ENCODE measurements at places on chromosomes 16 and 17. TPM values are rescaled to one million over a fixed set of nuclear protein-coding genes. Genes with fewer than 3 reads are reported as not detected.

DNA sequence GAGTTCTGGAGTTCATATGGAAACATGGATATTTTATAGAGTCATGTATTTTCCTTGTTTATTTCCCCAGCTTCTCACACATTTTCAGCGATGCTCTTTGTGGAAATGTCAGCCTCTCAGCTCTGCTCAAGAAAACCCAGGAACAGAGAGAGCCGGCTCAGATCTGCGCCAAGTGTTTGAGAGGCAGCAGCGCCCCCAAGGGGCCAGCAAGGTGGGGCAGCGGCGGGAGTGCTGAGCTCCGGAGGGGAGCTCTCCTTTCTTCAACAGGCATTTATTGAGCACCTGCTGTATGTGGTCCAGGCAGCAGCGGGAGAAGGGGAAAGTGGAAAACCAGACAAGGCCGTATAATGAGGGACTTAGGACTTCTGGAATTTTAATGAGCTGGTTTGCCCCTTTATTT lies 421.1 kb upstream of the C16orf82 start:
- H3K36me3 ChIP-seq: no peaks in the 10 kb centered on the region
- no peak overlapping the region for H3K4me3 ChIP-seq
- no peaks in the 10 kb centered on the region for H3K27me3 ChIP-seq
- no peaks in the 10 kb centered on the region for H3K4me1 ChIP-seq
- no peak overlapping the region for H3K27ac ChIP-seq

GRCh38 chr17:76198702-76199101 lies 41.6 kb downstream of the RNF157 start:
- H3K4me3 ChIP-seq: peak overlapping the region; percentile 52
- H3K27me3 ChIP-seq: no peaks in the 10 kb centered on the region
- H3K27ac ChIP-seq: peak overlapping the region; percentile 95

GRCh38 chr17:18246880-18247612 lies 11.5 kb downstream of the FLII start:
- no peak for DNase-seq
- H3K36me3 ChIP-seq: peaks cover 9% of the 10 kb centered on the region
- peak overlapping the region; percentile 34 for H3K27ac ChIP-seq
- peaks cover 5% of the 10 kb centered on the region for H3K4me1 ChIP-seq
- H3K4me3 ChIP-seq: no peak overlapping the region

DNA sequence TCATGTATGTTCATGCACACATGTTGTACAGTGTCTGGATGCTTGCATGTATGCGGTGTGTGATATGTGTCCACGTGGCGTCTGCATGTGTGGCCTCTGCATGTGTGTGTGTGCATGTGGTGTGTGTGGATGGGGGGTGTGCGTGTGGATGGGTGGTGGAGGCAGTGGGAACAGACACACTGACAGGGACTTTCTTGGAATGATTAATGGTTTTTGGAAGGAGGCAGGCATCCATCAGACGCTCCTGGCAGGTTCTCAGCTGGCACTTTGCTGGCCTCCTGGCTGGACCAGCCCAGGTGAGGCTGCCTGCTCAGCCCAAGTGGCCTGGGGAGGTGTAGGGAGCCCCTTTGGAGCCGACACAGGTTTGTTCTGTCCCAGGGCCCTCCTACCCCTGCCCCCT lies 121.2 kb upstream of the CIBAR2 start:
- H3K27ac ChIP-seq: no peak overlapping the region
- H3K27me3 ChIP-seq: peaks cover 26% of the 10 kb centered on the region
- H3K4me1 ChIP-seq: peaks cover 8% of the 10 kb centered on the region
- no peak overlapping the region for H3K4me3 ChIP-seq

- H3K4me3 ChIP-seq: no peak overlapping the region
- H3K4me1 ChIP-seq: peaks cover 18% of the 10 kb centered on the region
- DNase-seq: no peak
- no peak overlapping the region for H3K27ac ChIP-seq
- H3K27me3 ChIP-seq: no peaks in the 10 kb centered on the region
- no peaks in the 10 kb centered on the region for H3K36me3 ChIP-seq
Measured at GRCh38 chr16:14501331-14502255, 128.5 kb downstream of the PARN start.

GRCh38 chr16:81711657-81712319 lies 67.3 kb upstream of the PLCG2 start:
- no peak for DNase-seq
- no peaks in the 10 kb centered on the region for H3K27me3 ChIP-seq
- H3K27ac ChIP-seq: no peak overlapping the region
- H3K36me3 ChIP-seq: peaks cover 7% of the 10 kb centered on the region
- peaks cover 24% of the 10 kb centered on the region for H3K4me1 ChIP-seq
- H3K4me3 ChIP-seq: no peak overlapping the region

- H3K36me3 ChIP-seq: no peaks in the 10 kb centered on the region
- no peaks in the 10 kb centered on the region for H3K27me3 ChIP-seq
- H3K4me1 ChIP-seq: no peaks in the 10 kb centered on the region
- no peak for DNase-seq
- no peak overlapping the region for H3K27ac ChIP-seq
- H3K4me3 ChIP-seq: no peak overlapping the region
Measured at GRCh38 chr16:19757762-19758595, 39.9 kb downstream of the IQCK start.

- DNase-seq: peak; percentile 7
- H3K27me3 ChIP-seq: peaks cover 57% of the 10 kb centered on the region
- H3K4me1 ChIP-seq: peaks cover 29% of the 10 kb centered on the region
- H3K27ac ChIP-seq: no peak overlapping the region
- H3K36me3 ChIP-seq: no peaks in the 10 kb centered on the region
Measured at GRCh38 chr17:68600067-68600930, 868 bp downstream of the FAM20A start.

- no peak for DNase-seq
- no peaks in the 10 kb centered on the region for H3K36me3 ChIP-seq
- no peak overlapping the region for H3K27ac ChIP-seq
- H3K4me3 ChIP-seq: no peak overlapping the region
- no peaks in the 10 kb centered on the region for H3K4me1 ChIP-seq
Measured at GRCh38 chr17:10010752-10011151, 105.7 kb upstream of the RCVRN start.

GRCh38 chr16:27712251-27712711 lies 162.3 kb downstream of the KATNIP start:
- no peak for DNase-seq
- H3K36me3 ChIP-seq: peaks cover 30% of the 10 kb centered on the region
- H3K4me1 ChIP-seq: no peaks in the 10 kb centered on the region
- H3K4me3 ChIP-seq: no peak overlapping the region

GRCh38 chr17:65690626-65691310 lies 129.3 kb upstream of the AXIN2 start:
- no peaks in the 10 kb centered on the region for H3K27me3 ChIP-seq
- H3K27ac ChIP-seq: no peak overlapping the region
- no peak overlapping the region for H3K4me3 ChIP-seq

GRCh38 chr16:13997933-13998332 lies 73.2 kb upstream of the MRTFB start:
- peaks cover 28% of the 10 kb centered on the region for H3K4me1 ChIP-seq
- peaks cover 8% of the 10 kb centered on the region for H3K27me3 ChIP-seq
- DNase-seq: no peak

DNA sequence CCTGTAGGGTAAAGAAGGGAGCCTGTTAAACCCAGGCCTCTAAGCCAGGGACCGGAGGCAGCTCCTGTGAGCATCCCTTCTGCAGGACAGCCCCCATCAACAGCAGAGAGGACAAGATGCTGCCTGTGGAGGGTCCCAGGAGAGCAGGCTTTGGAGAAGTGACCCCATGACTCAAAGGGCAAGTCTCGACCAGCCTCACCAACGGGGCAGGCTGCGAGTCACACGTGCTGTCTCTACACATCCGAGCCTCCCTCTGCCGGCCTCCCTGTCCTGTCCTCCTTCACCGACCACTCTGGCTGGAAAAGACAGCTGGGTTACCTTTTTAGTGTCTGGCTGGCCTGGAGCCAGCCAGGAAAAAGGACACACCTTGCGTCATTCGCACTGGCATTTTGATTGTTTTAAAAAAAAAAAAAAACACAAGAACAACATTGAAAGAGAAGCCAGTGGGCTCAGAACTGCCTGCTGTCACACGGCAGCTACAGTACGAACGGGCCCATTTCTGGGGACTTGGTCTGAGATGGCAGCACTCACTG lies 74.5 kb upstream of the RCVRN start:
- peaks cover 1% of the 10 kb centered on the region for H3K4me1 ChIP-seq
- no peaks in the 10 kb centered on the region for H3K36me3 ChIP-seq
- no peak overlapping the region for H3K27ac ChIP-seq
- no peak overlapping the region for H3K4me3 ChIP-seq
- no peaks in the 10 kb centered on the region for H3K27me3 ChIP-seq

GRCh38 chr16:55938126-55938525 lies 63.0 kb upstream of the CES5A start:
- H3K27ac ChIP-seq: no peak overlapping the region
- H3K27me3 ChIP-seq: peaks cover 46% of the 10 kb centered on the region
- DNase-seq: no peak
- H3K4me1 ChIP-seq: no peaks in the 10 kb centered on the region

GRCh38 chr16:66120656-66121055 lies 245.8 kb upstream of the CDH5 start:
- no peaks in the 10 kb centered on the region for H3K4me1 ChIP-seq
- H3K4me3 ChIP-seq: no peak overlapping the region
- no peaks in the 10 kb centered on the region for H3K36me3 ChIP-seq
- DNase-seq: no peak
- peaks cover 10% of the 10 kb centered on the region for H3K27me3 ChIP-seq

GRCh38 chr17:68356949-68357455 lies 65.7 kb downstream of the ARSG start:
- no peak for DNase-seq
- peaks cover 58% of the 10 kb centered on the region for H3K4me1 ChIP-seq
- H3K4me3 ChIP-seq: peak overlapping the region; percentile 67
- H3K27ac ChIP-seq: peak overlapping the region; percentile 60
- H3K36me3 ChIP-seq: no peaks in the 10 kb centered on the region

GRCh38 chr16:24729243-24729950 lies at the start of gene TNRC6A:
TNRC6A (plus strand) TSS chr16:24729651; CDS start chr16:24729842, 191 bp downstream.
- peak; percentile 87 for DNase-seq
- peak within 1 kb of the TSS; percentile 99 for H3K4me3 ChIP-seq
- peaks cover 27% of the 10 kb centered on the region for H3K36me3 ChIP-seq
- H3K4me1 ChIP-seq: peaks cover 46% of the 10 kb centered on the region
- no peaks in the 10 kb centered on the region for H3K27me3 ChIP-seq

DNA sequence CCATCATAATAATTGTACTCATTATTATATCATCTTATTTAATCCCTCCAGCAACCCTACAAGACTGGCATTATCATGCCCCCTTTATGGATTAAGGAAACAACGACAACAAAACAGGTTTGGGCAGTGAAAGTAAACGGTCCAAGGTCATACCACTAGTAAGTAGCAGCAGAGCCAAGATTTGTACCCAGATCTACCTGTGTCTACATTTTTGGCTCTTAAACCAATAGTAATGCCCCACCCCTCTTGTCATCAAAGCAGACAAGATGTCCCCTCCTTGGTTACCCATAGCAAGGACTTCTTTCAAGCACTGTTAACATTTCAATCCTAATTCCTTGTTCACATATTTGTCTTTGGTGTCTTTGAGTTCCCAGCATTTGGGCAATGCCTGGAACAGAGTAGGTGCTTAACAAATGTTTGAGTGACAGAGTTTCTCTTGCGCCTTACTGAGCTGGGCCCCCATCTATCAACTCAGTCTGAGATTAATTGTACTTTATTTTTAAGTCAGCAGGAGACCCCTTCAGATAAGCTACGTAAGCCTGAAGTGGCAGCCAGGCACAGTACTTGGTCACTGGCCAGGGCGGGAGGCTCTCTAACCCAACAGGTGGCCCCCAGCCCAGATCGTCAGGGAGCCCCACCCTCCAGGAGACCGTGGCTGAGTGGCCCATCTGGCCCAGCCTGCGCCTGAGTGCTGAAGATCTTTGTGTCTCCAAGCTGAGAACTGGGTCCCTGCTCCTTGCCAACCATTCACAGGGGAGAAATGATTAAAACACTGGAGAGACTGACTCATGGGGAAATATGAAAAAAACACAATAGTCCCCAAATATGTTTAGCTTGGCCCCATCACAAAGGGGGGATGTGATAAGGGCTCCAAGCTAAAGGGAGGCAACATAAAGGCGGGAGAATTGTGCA lies 75.8 kb downstream of the AXIN2 start:
- peak overlapping the region; percentile 60 for H3K27ac ChIP-seq
- H3K27me3 ChIP-seq: peaks cover 2% of the 10 kb centered on the region
- H3K4me3 ChIP-seq: no peak overlapping the region
- DNase-seq: no peak
- no peaks in the 10 kb centered on the region for H3K36me3 ChIP-seq

DNA sequence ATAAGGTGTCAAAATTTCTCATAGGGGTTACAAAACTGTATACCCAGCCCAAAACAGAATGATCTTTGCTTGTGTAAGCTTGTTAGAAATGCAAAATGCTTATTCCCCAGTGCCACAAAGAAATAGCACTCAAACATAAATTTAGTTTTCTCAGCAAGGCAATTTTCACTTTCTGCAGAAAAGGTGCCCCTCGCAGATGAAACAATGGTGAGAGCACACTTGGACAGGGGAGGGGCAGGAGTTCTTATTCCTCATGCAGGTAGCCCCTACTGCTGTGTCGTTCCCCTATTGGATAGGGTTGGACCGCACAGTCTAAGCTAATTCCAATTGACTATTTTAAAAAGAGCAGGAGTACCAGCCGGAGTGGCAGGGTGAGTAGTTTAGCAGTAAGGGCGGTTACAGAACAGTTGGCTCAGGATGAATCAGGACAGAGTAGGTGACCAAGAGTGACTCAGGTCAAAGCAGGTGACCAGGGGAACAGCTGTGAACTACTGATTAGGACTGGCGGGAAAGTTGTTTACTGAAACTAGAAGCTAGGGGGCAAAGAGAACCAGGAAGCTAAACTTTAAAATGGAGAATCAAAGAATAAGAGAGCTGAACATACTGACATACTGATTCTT lies 5.5 kb upstream of the LDHD start:
- H3K4me3 ChIP-seq: no peak overlapping the region
- H3K27ac ChIP-seq: no peak overlapping the region
- no peaks in the 10 kb centered on the region for H3K36me3 ChIP-seq
- DNase-seq: no peak

The NPIPB6 gene
- not detected for polyA plus RNA-seq

The CETP gene
- polyA plus RNA-seq: 0.20 TPM

The CD300A gene
- 14.1 TPM for polyA plus RNA-seq

The TMEM235 gene
- not detected for polyA plus RNA-seq

The ARL2BP gene
- 153 TPM for polyA plus RNA-seq

The HS3ST3B1 gene
- polyA plus RNA-seq: 12.7 TPM

The LGALS9B gene
- polyA plus RNA-seq: not detected

The TBC1D3G gene
- not detected for polyA plus RNA-seq

Measured in naive thymus-derived CD8-positive, alpha-beta T cell (primary cell).